ENCODE measurements at places on chromosomes 12 and 14.
A peak's percentile ranks its signal among the peaks of the same experiment; 100 is the strongest.

DNA sequence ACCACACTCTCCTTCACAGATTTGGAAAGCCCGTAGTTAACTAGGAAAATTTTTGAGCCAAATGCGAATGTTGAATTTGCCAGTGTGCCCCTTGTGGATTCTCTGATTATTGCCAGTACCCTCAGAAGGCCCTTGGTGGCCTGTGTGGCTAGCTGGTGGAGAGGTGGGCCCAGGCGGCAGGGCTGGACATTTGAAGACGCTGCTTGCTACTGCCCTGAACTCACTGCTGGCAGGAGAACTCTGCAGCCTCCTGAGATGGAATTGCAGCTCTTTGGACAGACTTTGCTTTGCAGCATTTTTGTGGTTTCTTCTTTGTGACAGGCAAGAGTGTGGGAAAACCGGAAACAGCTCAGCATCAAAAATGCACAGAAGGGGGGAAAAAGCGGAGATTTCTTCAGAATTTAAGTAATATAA, 97.6 kb downstream of the TGFB3 start:
- no peak for DNase-seq

DNA sequence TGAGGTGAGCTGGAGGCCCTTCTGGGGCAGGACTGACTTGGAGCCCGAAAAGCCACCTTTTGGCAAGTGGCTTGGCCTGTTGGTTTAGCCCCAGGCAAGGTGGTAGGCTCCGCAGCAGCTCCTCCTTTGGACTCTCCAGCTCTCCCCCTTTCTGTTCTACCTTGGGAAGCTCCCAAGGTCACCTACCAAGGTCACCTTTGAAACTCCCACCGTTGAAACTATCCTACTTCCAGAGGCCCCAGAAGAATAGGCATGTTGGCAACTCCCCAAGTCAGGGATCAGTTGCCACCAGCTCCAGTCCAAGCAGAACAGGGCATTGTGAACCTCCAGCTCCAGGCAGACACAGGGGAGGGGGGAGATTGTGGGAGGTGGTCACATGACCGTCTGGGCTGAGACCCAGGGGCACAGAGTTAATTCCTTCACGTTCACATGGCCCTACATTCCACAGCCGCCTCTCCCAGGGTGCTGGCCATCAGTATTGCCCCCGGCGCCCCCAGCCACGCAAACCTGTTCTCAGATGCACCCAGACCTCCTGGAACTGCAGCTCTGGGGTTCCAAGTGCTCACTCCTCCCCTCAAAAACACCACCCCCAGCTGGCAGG, 14.4 kb downstream of the IRF2BPL start:
- no peak for DNase-seq

DNA sequence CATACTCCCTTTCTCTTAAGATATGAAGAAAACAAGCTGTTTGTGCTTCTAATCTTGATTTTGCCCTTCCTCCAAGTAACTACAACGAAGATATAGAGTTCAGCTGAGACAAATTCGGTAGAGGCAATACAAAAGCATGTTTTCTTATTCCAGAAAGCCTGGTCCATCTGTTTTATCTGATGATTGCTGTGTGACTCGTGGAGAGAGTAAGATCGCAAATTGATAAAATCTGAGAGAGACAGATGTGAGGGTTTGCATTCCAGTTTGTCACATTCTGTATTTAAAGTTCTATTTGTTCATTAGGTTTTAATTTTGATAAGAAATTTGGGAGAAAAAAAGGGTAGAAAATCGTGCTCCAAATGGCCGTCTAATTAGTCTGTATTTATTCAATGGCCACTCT, 192.1 kb downstream of the CPNE8 start:
- DNase-seq: no peak

- DNase-seq: no peak
These were observed 8.2 kb downstream of the TDG start for GRCh38 chr12:103973909-103974308.

- DNase-seq: no peak
These were observed 233.7 kb downstream of the NTF3 start for GRCh38 chr12:5665615-5666014.

DNA sequence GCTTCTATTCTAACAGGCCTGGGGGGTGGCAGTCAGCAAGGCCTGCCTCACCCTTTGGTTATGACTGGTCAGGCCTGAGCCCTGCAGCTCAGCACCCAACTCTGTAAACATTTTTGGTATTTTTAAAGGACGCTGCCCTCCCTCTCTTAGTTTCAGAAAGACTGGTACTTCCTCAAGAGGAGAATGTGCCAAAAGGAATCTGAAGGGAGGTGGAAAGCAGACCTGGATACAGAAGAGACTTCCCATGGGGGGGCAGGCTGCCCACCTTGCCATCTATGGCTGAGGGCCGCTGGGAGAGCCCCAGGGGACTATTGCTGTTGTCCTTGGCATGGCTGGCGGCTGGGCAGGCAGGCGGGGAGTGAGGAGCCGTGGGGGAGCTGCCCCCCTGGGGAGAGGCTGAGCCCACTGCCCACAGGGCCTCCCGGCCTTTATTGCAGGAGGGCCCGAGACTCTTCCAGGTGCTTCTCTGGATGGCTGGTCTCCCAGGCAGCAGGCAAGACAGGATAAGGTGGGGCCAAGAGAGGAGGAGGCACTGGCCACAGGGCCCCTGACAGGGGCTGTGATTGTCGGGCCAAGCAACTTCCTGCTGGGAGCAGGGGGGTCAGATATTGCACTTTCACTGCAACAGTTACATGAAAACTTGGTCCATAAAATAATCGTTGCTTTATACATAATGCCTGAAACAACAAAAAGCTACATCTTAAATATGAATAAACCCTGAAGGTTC, 3.5 kb downstream of the ARL6IP4 start:
- DNase-seq: no peak

DNA sequence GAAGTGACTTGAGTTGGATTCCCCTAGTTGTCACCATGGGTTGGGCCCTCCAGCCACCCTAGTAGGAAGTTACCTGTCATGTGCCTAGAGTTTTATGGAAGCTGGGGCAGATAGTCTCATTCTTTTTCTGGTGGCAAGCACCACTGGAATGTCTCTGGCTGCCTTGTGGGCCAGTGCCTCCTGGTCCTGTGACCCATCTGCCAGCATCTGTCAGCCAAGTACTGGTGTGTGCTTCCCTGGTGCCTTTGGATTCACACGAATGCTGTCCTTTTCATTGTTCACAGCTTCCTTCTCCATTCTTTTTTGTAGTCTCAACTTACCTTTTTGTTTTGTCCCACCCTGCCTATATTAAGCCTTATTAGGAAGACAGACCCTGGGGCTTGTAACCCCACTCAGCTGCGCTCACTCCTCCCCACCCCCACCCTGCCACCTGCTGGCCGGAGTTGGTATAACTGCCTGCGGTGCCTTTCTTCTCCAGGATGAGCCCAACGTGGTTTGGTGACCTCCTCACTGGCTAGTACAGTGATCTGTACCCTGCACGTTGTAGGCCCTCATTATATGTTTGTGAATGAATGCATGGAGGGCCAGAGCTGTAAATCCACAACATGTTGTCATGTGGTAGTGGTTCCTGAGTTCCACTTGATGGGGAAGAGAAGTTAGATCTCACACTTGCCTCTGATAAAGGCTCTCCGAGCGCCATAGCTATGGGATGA, 125.7 kb downstream of the TSPAN9 start:
- DNase-seq: peak; percentile 47

- no peak for DNase-seq
These were observed 75.8 kb upstream of the CCDC91 start for GRCh38 chr12:28114488-28114887.

- no peak for DNase-seq
These were observed 59.1 kb downstream of the ISCA2 start for GRCh38 chr14:74552623-74553022.

- peak; percentile 38 for DNase-seq
These were observed 3.2 kb downstream of the TEX52 start for GRCh38 chr12:2853626-2854025.

DNA sequence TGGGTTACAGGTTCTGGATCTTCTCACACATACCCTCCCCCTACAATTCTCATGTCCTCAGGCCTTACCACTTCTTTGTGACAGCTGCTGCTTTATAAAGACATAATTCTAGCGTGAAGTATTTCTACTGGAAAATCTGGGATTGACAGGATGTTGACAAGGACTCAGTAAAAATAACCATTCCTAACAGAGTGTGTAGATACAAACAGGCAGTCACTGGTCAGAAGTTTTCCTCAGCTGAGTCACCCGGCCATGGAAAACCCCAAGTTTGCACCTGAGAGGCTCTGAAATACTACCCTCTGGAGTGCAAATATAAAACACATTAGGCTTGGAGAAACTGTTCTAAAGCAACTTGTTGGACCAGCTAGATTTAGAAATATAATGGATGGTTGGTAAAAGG, 54.4 kb downstream of the SPPL3 start:
- DNase-seq: no peak

GRCh38 chr12:54572881-54573280, 15.6 kb downstream of the PPP1R1A start:
- no peak for DNase-seq

DNA sequence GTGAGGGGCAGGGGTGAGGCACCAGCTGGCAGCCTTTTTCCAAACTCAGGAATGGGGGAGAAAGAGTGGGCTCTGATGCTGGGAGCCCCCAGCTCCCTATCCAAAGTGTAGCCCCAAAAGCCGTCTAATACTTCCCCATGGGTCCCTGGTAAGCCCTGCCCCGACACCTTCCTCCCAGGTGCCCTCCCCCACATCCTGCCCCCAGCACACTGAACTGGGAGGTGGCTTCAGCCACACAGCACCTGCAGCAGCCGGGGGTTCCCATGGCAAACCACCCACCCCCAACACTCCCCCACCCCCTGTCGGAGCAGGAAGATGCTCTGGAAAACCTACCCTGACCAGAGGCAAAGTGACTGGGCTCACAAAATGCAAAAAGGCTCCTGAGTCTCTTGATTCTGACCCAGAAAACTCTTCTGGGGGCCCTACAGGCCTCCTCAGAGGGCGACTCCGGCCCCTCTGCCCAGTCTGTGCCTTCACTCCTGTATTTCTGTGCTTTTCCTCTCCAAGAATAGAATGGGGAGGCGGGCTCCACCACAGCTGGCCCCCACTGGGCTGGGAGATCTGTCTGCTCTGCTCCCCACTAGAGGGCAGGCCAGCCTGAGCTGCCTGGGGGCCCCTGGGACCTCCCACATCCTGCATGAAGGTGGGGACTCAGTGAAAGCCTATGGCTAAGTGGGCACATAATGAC, 81.6 kb downstream of the ITPK1 start:
- peak; percentile 55 for DNase-seq

DNA sequence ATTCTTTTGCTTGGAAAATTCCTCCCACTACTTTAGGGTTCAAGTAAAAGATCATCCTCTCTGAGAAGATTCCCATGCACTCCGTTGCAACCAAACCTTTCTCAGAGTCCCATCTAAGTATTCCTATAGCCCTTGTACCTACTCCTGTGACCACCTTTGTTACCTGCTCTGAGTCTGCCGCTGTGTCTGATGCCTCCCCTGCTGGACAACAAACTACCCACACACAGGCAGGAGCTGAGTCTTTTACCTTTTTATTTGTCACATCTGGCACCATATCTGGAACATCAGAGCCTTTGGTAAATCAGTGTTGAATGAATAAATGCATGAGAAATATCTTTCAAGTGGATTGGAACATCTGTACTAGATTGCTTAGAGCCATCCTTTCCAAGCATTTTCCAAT, 82.1 kb upstream of the FLRT2 start:
- no peak for DNase-seq

- no peak for DNase-seq
These were observed 45.2 kb downstream of the GXYLT1 start for GRCh38 chr12:42099433-42099832.

Measured in stimulated activated naive CD8-positive, alpha-beta T cell treated with anti-CD3 and anti-CD28 coated beads, Interleukin-15, amount 100 ng/mL, for 72 hours (primary cell).